ENCODE measurements at places on chromosomes 13 and 19. TPM values are rescaled to one million over a fixed set of nuclear protein-coding genes. Genes with fewer than 3 reads are reported as not detected.

- no peak overlapping the region for H3K27ac ChIP-seq
- H3K4me3 ChIP-seq = no peak overlapping the region
- DNase-seq = no peak
- no peaks in the 10 kb centered on the region for H3K27me3 ChIP-seq
Observed at GRCh38 chr13:30829833-30830637, 76.0 kb upstream of the MEDAG start.

DNA sequence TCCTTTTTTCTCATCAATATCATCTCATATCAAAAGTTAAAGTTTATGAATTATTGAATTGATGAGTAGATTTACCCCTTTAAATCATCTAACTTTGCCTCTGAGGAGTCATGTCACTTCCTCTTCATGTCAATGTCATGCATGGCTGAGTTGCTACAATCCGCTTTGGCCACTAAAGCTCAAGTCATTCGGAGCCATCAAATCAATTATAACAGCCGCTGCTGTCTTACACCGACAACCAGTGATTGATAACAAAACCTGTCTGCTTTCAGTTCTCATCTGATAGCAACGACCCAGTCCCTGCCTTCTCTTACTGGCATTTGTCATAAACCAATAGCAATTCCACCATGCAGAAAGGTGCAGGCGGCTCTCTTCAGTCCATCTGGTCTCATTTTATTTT lies 429.3 kb downstream of the DIAPH3 start:
- no peaks in the 10 kb centered on the region for H3K36me3 ChIP-seq
- no peak overlapping the region for H3K4me3 ChIP-seq
- H3K27ac ChIP-seq = no peak overlapping the region
- no peaks in the 10 kb centered on the region for H3K27me3 ChIP-seq

DNA sequence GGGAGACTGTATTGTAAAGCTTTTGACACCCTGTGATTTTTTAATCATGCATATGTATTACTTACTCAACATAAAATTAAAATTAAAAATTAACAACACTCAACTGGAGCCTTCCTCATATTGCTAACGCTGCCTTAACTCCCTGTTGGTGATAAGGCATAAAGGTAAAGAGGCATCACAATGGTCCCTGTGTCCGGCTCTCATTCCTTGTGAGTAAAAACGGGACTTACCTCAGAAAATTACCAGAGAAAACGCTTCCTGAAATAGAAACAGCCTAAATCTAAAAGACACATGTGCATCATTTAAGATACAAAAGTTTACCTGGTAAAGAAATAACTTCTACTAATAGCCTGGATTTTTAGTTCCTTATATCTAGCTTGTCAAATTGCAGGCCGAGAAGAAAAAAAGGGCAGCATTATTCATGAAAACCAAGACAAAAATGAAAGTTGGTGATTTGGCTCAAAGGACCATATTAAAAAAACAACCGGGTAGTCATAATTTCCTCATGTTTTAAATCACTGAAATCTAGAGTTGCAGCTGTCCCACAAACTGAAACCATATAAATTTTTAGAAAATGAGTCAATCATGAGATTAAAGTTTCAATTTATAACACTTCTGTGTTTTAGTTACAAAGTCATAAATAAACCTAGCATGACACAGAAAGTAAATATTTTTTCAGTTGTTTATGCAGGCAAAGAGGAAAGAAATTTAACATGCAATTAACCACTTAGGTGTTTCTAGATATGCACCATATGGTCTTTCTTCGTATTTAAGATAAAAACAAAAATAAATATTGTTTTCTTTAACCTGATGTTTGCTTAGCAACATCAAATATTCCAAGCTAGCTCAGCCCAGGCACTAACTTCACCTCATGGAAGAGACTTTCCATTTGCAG lies 94.7 kb downstream of the MIPEP start:
- H3K36me3 ChIP-seq = no peaks in the 10 kb centered on the region
- H3K4me3 ChIP-seq = no peak overlapping the region
- no peaks in the 10 kb centered on the region for H3K27me3 ChIP-seq
- DNase-seq = no peak

DNA sequence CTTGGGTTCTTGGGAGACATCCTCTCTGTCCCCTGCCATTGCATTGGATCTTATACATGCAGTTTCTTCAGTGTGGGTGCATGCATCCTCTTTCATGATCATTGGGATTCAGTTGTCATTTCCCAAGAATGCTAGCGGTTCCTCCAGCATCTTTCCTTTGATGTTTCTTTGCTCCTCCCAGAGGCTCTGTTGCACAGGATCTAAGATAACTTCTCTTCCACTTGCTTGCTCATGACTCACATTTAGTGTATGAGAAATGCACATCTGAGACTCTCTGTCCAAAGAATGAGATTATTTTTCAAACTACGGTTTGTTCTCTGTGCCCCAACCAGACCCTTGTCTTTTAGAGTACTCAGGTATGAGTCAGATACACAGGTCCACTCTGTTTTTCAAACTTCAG lies 197.1 kb downstream of the NDFIP2 start:
- peaks cover 3% of the 10 kb centered on the region for H3K4me1 ChIP-seq
- no peaks in the 10 kb centered on the region for H3K27me3 ChIP-seq
- no peaks in the 10 kb centered on the region for H3K36me3 ChIP-seq
- no peak overlapping the region for H3K27ac ChIP-seq
- H3K4me3 ChIP-seq = no peak overlapping the region

- no peaks in the 10 kb centered on the region for H3K36me3 ChIP-seq
- no peaks in the 10 kb centered on the region for H3K4me1 ChIP-seq
- H3K27ac ChIP-seq = no peak overlapping the region
- no peak for DNase-seq
- peaks cover under 1% of the 10 kb centered on the region for H3K27me3 ChIP-seq
Observed at GRCh38 chr13:46206143-46206542, 5.6 kb upstream of the LRRC63 start.

DNA sequence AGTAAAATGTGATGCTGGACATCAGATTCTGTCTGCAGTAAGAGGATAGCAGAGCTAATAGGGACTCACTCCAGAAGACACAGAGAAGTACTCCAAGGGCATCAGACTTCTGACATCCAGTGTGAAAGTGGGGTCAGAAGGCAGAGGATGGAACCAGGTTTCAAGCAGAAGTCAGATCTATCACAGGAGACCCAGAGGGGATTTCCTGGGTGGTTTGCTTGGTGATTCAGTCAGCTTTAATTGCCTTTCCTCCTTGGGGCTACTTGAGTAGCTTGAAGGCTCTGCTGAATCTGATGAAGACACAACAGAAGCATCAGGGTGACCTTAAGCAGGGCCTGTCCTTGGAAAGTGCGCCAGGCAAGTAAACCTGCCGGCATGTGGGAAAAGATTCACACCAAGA lies 300.6 kb downstream of the COG6 start:
- no peak overlapping the region for H3K4me3 ChIP-seq
- no peak for DNase-seq
- no peaks in the 10 kb centered on the region for H3K36me3 ChIP-seq
- H3K4me1 ChIP-seq = peaks cover 3% of the 10 kb centered on the region
- no peaks in the 10 kb centered on the region for H3K27me3 ChIP-seq

GRCh38 chr19:30208436-30209060 lies 163.6 kb upstream of the ZNF536 start:
- DNase-seq = no peak
- no peak overlapping the region for H3K4me3 ChIP-seq
- no peaks in the 10 kb centered on the region for H3K4me1 ChIP-seq
- no peaks in the 10 kb centered on the region for H3K27me3 ChIP-seq

GRCh38 chr13:112986946-112987681 lies 18.1 kb downstream of the MCF2L start:
- no peaks in the 10 kb centered on the region for H3K36me3 ChIP-seq
- DNase-seq = no peak
- H3K27ac ChIP-seq = no peak overlapping the region
- H3K4me3 ChIP-seq = no peak overlapping the region

- H3K36me3 ChIP-seq = no peaks in the 10 kb centered on the region
- H3K27me3 ChIP-seq = no peaks in the 10 kb centered on the region
- no peaks in the 10 kb centered on the region for H3K4me1 ChIP-seq
- DNase-seq = no peak
- no peak overlapping the region for H3K27ac ChIP-seq
Observed at GRCh38 chr13:87661471-87661870, 9.7 kb upstream of the SLITRK5 start.

SKA3 gene
- total RNA-seq = 1.9 TPM

GRCh38 chr13:85243831-85244230 lies 555.4 kb downstream of the SLITRK6 start:
- no peak overlapping the region for H3K4me3 ChIP-seq
- H3K27me3 ChIP-seq = no peaks in the 10 kb centered on the region
- no peak for DNase-seq
- no peaks in the 10 kb centered on the region for H3K36me3 ChIP-seq

CRX gene
- not detected for total RNA-seq

GRCh38 chr13:24052547-24053518 lies 107.7 kb upstream of the SPATA13 start:
- peaks cover 22% of the 10 kb centered on the region for H3K4me1 ChIP-seq
- no peak overlapping the region for H3K4me3 ChIP-seq
- DNase-seq = peak; percentile 33
- no peaks in the 10 kb centered on the region for H3K36me3 ChIP-seq
- H3K27ac ChIP-seq = peak overlapping the region; percentile 54
- H3K27me3 ChIP-seq = no peaks in the 10 kb centered on the region

CEACAM8 gene
- total RNA-seq = not detected

DNA sequence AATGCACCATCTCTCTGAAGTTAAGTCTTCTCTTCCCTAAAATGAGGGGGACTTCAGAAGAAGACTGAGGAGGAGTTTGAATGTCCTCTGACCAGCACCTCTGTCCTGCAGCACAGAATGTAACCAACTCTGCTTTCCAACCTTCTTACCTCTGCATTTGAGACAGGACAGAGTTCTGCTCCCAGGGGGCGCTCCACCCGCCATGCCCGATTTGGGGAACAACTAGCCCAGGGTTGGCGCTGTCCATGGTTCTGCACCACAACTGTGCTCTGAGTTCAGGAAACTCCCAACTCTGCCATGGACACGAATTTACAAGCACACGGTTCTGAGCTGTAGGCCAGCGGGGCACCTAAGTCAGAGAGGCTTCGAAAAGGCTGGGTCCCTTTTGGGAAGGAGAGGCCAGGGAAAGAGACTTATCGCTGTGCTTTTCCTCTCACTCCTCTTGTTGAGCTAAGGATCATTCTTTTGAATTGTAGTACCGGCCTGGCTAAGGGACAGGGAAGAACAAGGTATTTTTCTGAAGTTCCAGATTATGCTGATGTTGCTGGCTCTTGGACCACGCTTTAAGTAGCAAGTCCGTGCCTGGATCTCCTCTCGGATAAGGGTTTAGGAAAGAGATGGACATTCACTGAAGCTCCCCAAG lies 22.2 kb downstream of the SIGLEC5 start:
- no peaks in the 10 kb centered on the region for H3K4me1 ChIP-seq
- no peak overlapping the region for H3K4me3 ChIP-seq
- H3K27me3 ChIP-seq = no peaks in the 10 kb centered on the region
- H3K36me3 ChIP-seq = no peaks in the 10 kb centered on the region
- peak; percentile 86 for DNase-seq
- H3K27ac ChIP-seq = no peak overlapping the region

DNA sequence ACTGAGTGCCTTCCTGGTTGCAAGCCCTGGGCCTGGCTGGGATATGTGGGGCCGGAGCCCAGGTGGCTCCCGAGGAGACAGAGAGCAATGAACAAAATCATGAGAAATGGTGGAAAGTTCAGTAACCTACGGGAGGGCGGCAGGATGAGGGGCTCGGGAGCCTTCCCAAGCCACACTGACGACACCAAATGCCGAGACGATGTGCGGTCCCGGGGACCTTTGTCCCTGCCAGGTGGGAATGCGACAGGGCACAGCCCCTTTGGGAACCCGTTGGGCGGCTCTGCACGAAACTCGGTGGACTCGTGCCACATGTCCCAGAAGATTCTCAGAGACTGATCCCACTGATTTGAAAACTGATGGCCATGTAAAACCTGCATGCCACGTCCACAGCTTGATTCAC lies 11.7 kb upstream of the ZNF14 start:
- DNase-seq = no peak
- H3K27ac ChIP-seq = no peak overlapping the region
- H3K4me3 ChIP-seq = no peak overlapping the region
- no peaks in the 10 kb centered on the region for H3K27me3 ChIP-seq

DNA sequence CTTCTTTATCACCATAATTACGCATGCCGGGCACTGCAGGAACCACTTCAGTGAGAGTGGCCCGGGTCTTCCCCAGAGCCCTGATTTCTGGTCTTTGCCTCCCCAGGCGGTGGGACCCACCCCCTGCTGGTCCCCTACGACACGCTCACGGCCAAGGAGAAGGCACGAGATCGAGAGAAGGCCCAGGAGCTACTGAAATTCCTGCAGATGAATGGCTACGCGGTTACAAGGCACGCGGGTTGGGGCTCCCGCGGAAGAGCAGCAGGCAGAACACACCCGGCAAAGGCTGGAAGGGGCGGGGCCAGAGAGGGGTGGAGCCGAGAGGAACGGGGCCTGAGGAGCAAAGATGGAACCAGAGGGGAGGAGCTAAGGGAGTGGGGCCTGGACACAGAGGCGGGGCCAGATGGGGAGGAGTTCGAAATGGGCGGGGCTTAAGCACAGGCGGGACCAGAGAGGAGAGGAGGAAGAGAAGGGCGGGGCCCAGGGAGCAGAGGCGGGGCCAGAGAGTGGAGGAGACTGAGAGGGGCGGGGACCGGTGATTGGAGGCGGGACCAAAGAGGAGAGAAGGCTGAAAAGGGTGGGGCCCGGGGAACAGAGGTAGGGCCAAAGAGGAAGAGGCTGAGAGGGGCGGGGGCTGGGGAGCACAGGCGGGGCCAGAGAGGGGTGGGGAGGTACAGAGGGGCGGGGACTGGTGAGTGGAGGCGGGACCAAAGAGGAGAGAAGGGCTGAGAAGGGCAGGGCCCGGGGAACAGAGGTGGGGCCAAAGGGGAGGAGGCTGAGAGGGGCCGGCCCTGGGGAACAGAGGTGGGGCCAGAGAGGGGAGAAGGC lies 73.4 kb downstream of the RYR1 start:
- peak; percentile 87 for DNase-seq
- no peak overlapping the region for H3K4me3 ChIP-seq
- H3K27ac ChIP-seq = no peak overlapping the region

GRCh38 chr13:97255515-97256021 lies 33.4 kb downstream of the MBNL2 start:
- no peak for DNase-seq
- peaks cover 30% of the 10 kb centered on the region for H3K4me1 ChIP-seq
- no peak overlapping the region for H3K4me3 ChIP-seq

GRCh38 chr13:81406639-81407292 lies 1065.8 kb upstream of the SPRY2 start:
- no peaks in the 10 kb centered on the region for H3K27me3 ChIP-seq
- H3K4me3 ChIP-seq = no peak overlapping the region
- H3K4me1 ChIP-seq = no peaks in the 10 kb centered on the region
- no peaks in the 10 kb centered on the region for H3K36me3 ChIP-seq

DNA sequence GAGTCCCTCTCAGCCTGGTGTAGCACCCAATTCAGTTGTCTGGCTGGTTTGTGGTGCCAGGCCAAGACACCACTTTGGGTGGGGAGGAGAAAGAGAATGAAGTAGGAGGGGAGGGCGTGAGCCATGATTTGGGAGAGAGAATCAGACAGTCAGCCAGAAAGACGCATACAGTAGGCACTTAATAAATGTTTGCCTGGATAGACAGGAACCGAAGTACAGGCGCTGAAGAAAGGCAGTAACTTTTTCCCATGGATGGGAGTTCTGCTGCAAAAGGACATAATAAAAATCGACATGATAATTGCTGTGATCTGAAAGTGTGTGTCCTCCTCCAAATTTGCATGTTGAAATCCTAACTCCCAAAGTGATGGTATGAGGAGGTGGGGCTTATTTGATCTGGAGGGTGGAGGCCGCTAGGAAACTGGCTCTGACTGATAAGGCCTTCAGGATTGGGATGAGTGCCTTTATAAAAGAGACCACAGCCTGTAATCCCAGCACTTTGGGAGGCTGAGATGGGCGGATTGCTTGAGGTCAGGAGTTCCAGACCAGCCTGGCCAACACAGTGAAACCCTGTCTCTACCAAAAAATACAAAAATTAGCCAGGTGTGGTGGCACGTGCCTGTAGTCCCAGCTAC lies 38.4 kb upstream of the PDCD5 start:
- no peak for DNase-seq
- no peak overlapping the region for H3K27ac ChIP-seq
- no peaks in the 10 kb centered on the region for H3K36me3 ChIP-seq
- no peak overlapping the region for H3K4me3 ChIP-seq
- no peaks in the 10 kb centered on the region for H3K4me1 ChIP-seq
- H3K27me3 ChIP-seq = no peaks in the 10 kb centered on the region
